SK-N-SH treated with all-trans-retinoic acid at 6 μM for 48 hours (cell line): ENCODE measurements at places on chromosomes 4 and X.

DNA sequence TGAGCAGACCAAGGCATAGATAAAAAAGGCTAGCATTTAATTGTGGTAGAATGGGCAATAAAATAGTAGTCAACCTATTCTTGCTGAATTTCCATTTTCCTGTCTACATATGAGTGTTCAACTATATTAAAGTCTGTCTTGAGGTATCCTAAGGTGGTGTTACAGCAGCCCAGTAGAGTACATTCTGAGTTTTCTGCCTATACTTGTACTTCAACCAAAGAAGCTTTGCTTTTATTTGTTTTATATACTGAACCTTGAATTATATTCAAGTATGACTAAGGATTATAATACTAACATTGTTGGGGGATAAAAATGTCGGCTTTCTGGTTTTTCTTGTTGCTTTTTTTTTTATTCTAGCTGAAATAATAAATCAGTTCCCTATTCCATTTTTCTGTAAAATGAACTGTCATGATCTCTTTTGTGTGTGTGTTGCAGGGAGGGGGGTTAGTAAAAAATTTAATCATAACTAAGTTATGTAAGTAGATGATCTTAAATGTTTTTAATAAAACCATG is 106.7 kb downstream of the PDLIM5 start:
- no peak for ATAC-seq

- peak; percentile 7 for ATAC-seq
These were observed 627 bp upstream of the FAT4 start for GRCh38 chr4:125313989-125314667.

DNA sequence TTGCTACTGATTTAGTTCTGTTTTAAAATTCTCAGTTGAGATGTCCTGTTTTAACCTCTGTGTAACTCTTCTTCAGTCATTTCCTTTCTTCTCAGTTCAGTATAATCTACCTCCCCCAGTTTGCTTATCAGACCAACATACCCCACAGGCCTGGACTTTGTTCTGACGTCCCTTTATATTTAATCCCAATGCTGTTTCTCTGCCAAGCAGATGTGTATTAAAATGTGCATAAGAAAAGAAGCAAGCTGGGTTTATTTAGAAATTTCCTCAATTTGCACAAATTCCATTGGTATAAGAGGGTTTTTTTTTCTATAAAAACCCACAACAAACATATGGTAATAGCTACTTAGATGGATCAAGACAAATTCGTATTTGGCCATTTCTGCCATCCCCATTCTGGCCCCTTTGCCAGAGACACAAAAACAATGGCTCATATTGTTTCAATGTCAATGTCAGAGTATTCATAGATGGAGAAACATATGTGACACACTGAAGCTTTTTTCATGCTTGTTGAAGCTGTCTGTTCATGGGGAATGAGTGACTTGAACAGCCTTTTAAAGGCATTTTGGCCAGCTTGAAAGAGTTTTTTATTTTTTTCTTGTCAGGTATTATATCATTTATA is 24.5 kb downstream of the HCCS start:
- no peak for ATAC-seq

DNA sequence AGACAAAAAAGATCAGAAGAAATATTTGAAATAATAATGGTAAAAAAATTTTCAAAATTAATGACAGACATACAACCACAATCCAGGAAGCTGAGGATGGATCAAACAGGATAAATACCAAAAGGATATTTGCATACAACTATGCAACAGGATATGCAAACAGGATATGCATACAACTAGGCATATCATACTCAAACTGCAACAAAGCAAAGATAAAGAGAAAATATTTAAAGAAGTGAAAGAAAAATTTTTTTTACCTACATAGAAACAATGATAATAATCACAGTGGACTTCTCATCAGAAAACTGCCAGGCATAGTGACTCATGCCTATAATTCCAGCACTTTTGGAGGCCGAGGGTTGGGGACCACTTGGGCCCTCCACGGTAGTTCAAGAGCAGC is 11.3 kb upstream of the DHX15 start:
- peak; percentile 43; the same call in 2 of the 3 replicates for ATAC-seq

DNA sequence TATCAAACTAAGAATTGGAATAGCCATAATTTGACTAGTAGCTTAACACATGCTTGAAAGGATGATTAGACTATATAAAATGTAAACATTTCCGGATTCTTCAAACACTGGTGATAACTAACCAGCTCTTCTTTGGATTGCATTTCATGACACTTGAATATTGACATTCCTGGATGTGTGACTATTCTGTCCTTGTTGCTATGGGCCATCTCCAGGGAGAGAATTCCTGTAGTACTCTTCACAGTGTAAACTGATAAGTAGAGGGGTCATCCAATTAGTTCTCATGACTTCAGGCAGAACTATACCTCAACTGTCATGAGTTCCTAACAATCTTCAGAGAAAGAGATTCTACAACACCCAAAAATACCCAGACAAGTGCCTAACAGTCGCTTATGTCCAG is 1026.7 kb upstream of the TENM3 start:
- ATAC-seq = no peak
